ENCODE measurements at places on chromosomes 16 and 17.

- no peak for DNase-seq
Observed at GRCh38 chr17:44768505-44769142, 9.8 kb downstream of the ADAM11 start.

DNA sequence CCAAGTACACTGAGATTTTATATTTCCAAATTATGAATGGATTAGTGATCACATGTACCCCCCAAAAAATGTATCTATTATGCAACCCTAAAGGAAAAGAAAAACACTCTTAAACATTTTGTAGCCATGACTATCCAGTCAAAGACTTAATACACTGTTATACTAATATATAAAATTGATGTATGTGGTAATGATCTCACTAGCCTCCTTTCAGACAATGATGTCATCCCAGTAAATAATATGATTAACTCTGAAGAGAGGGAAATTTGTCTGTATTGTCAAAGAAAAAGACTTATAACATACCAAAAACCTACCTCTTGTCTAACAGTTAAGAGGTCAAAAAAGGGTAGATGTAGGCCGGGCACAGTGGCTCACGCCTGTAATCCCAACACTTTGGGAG lies 80.7 kb downstream of the USP32 start:
- no peak for DNase-seq

DNA sequence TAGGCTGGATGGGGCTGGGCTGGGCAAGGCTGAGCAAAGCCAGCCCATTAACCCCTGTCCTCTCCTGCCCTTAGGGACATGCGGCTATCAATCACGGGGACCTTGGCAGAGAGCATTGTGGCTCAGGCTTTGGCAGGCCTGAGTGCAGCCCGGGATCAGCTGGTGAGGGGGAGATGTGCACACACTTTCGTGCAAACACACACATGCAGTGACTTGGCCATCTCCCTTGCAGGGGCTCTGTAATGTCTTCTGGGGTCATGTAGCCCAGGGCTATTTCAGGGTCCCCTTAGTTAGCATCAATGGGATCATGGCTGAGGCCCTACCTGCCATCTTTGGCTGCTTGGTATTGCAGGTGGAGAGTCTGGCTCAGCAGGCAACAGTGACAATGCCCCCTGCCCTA lies 6.9 kb downstream of the CARMIL2 start:
- DNase-seq = no peak

GRCh38 chr17:10526517-10526916 lies 8.2 kb upstream of the MYH1 start:
- DNase-seq = no peak

GRCh38 chr17:65856865-65857264 lies 295.4 kb upstream of the AXIN2 start:
- DNase-seq = peak; percentile 52
